ENCODE measurements at places on chromosomes 6 and 20.
A peak's percentile ranks its signal among the peaks of the same experiment; 100 is the strongest.

DNA sequence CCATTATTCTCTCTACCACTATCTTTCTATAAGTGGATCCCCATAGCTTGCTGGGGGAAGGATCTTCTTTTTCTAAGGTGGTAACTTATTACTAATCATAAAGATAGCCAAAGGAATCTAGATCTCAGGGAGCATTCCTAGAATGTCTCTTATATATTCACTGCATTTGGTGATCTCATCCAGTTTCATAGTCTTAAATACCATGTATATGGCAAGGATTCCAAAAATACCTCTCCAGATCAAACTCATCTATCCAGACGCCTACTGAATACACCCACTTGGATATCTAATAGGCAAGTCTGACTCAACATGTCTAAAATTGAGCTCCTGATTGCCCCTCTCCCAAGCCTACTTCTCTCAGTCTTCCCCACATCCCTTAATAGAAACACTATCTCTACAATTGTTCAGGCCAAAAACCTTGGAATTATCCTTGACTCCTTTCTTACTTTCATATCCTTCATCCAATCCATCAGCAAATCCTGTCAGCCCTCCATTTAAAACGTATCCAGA is 264.4 kb downstream of the HACE1 start:
- DNase-seq: no peak

GRCh38 chr20:46900086-46900485 is 5.4 kb downstream of the EYA2 start:
- DNase-seq: no peak

DNA sequence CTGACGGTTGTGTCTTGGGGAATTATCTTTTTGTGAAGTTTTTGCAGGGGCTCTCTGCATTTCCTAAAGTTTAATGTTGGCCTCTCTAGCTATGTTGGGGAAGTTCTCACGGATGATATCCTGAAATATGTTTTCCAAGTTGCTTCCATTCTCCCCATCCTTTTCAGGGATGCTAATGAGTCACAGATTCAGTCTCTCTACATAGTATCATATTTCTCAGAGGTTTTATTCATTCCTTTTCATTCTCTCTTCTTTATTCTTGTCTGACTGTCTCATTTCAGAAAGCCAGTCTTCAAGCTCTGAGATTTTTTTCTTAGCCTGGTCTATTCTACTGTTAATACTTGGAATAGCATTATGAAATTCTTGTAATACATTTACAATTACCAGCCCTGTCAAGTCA is 61.3 kb downstream of the UNC5CL start:
- no peak for DNase-seq

GRCh38 chr20:57244627-57245214 is 21.7 kb downstream of the BMP7 start:
- DNase-seq: no peak

- DNase-seq: no peak
These were observed 538 bp upstream of the GRM1 start for GRCh38 chr6:146028252-146028795.

- no peak for DNase-seq
These were observed 288.2 kb downstream of the CENPW start for GRCh38 chr6:126628125-126628524.

GRCh38 chr20:63290677-63291472 is 2.1 kb upstream of the COL20A1 start:
- DNase-seq: peak; percentile 77

DNA sequence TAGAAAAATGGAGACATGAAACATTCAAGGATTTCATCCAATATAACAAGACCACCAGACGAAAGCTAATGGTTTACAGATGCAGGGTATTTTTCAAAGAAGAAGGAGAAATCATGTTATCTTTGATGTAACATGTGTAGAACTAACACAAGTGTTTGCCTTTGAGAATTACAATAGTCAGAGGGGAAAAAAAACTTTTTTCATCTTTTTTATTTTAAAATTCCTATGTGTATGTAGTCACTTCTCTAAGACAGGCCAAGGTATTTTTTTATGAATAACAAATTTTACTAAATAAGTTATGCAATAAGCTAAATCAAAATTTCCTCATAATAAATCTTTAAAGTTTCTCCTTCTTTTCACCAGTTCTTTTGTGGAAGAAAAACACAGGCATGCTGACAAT is 161.4 kb downstream of the PDE7B start:
- no peak for DNase-seq

GRCh38 chr6:159373670-159374069 is 204.5 kb downstream of the FNDC1 start:
- DNase-seq: no peak

DNA sequence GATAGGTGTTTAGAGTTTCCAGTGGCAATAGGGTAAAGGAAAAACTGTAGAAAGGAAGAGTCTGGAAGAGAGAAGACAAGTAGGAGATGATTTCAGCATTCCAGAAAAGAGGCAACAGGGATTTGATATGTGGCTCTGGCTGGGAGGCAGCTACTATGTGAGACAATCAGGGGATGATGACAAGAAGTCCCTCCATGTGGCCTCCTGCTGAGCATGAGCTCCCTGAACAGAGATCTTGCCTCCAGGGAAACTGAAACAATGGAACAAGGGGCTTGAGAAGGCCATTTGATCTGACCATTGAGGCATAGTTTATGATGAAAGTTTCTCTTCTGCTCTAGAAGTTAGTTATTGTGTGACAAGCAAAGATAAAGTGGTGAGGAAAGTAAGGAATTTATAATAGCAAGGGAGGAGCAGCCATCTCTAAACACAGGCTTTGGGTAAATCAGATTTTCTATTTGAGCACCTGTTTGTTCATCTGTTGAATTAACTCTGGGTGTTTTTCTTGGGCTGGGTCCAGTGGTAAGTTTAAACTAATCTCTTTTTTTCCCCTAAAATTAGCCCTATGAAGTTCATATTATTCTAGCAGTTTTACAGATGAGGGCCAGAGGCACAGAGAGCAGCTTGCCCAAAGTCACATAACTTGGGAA is 3.0 kb upstream of the GPX5 start:
- no peak for DNase-seq

GRCh38 chr6:54706391-54706790 is 140.2 kb upstream of the FAM83B start:
- DNase-seq: no peak

DNA sequence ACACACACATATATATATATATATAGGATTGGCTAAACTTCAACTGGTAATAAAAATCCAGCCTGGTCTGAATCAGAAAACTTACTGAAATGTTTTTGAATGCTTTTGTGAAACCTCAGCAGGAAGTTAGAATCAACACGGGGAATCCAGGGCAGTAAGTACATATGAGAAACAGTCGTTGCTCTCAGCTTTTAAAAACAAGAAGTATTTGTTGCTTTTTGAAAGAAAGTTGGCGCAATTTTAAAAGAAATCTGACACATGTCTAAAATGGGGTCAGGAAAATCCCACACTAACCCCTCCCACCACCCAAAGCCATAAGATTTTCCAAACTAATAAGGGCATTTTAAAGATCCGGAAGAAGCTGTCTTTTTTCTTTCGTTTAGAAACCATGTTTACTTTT is 11.5 kb upstream of the CCDC170 start:
- DNase-seq: no peak

DNA sequence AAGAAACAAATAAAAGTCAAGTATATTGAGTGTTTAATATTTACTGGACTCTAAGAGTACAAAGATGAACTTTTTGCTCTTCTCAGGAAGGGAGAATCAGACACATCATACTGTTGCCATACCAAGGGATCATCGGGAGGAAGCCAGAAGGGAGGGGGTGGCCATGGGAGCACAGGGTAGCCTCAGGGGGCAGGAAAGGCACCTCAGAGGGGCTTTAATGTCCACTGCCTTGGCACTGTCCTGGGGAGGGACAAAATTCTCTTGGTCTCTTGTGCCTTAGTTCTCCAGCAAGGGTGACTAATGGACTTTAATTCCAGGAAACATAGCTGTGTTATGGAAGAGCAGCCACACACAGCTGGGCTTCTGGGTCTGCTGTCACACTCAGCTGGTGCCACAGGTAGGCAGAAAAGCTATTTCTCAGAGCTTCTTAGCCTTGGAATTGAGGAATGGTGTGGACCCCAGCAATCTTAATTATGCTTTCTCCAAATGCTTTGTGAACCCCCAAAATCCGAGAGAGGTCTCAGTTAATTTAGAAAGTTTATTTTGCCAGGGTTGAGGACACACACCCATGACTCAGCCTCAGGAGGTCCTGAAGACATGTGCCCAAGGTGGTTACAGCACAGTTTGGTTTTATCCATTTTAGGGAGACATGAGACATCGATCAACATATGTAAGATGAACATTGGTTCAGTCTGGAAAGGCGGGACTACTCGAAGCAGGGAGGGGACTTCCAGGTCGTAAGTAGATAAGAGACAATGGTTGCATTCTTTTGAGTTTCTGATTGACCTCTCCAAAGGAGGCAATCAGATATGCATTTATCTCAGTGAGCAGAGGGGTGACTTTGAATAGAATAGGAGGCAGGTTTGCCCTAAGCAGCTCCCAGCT is 53.2 kb downstream of the MRAP2 start:
- DNase-seq: no peak

- no peak for DNase-seq
These were observed 116.4 kb downstream of the COL9A1 start for GRCh38 chr6:70186461-70186860.

DNA sequence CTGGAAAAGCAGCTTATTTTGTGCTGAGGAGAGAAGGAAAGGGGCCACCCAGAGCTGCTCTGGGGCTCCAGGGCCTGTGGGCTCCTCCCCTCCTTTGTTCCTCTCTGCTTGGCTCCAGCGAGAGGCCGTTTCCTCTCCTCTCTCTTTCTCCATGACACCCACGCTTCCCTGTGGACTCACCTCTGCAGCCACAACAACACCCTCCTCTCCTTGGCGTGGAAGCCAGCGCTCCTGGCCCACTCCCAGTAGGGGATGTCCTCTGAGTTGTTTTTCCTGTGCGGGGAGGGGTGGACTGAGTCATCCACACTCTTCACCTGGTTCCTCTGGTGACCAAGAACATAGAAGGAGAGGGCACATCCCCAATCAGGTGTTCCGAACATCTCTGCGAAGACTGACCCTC is 4.9 kb upstream of the CDSN start:
- DNase-seq: no peak

- DNase-seq: no peak
These were observed 10.5 kb upstream of the DSTN start for GRCh38 chr20:17559338-17559737.

DNA sequence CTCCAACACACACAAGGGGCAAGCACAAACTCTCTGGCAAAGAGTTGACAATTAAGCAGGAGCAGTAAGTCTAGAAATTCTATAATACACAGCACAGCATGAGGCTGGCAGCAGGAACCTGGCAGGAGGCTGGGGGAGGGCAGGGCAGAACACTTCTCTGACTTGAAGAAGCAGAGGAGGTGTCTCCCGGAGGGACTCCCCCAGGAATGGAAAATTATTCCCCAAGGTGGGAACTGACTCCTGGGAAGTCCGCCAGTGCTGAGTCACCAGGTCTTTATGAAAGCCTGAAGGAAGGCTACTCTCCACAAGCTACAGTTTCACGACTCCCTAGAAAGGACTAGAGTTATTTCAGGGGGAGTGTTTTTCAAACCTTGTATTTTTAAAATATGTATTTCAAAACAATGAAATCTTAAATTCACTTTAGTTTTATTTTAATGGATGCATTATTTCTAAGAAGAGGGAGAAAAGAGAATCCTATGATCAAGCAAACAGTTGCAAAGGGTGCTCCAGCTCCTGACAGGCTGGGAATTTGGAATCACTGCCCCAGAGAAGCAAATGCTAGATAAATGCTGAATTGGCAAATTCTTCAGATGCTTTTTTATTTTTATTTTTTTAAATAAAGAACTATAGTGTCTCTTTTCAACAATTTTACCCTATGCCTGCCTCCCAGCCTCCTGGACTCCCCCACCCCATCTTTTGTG is 192.8 kb downstream of the LY86 start:
- peak; percentile 53 for DNase-seq

DNA sequence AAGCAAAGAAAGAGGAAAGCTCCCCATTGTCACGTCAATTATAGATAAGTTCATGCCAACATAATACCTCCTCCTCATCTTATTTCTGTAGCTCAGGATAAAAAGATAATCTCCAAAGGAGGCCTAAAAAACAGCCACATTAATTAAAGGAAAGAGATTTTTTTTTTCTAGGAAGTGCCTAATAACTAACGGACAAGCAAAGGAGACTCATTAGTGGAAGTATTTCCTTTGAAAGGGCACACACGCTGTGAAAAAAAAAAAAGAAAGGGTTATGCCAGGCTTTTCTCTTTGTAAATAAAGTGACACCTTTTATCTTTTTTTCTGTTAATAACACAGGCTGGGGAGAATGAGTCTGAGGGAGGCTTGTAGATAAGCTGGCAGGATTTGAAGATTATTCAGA is 55.7 kb downstream of the PCSK2 start:
- no peak for DNase-seq

DNA sequence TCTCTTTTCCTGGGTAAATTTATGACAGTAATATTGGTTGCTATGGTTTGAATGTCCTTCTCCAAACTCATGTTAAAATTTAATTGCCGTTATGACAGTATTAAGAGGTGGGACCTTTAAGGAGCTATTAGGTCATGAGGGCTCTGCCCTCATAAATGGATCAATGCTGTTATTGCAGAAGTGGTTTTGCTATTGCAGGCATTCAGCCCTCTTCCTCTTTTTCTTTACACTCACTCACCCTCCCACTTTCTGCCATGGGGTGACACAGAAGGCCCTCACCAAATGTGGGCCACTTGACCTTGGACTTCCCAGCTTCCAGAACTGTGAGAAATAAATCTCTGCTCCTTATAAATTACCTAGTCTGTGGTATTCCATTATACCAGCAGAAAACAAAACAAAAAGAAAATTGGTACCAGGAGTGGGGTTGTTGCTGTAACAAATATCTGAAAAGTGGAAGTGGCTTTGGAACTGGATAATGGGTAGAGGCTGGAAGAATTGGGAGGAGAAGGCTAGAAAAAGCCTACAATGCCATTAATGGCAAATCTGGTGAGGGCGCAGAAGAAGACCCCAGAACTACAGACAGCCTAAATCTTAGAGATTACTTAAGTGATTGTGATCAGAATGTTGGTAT is 24.8 kb upstream of the IGF2R start:
- DNase-seq: no peak

- DNase-seq: no peak
These were observed 5.2 kb downstream of the BICRAL start for GRCh38 chr6:42787063-42787472.

- DNase-seq: no peak
These were observed 13.5 kb downstream of the USP45 start for GRCh38 chr6:99501762-99502161.

All from H54 (cell line).